ENCODE measurements at places on chromosomes 12 and 14.
A peak's percentile ranks its signal among the peaks of the same experiment; 100 is the strongest.

DNA sequence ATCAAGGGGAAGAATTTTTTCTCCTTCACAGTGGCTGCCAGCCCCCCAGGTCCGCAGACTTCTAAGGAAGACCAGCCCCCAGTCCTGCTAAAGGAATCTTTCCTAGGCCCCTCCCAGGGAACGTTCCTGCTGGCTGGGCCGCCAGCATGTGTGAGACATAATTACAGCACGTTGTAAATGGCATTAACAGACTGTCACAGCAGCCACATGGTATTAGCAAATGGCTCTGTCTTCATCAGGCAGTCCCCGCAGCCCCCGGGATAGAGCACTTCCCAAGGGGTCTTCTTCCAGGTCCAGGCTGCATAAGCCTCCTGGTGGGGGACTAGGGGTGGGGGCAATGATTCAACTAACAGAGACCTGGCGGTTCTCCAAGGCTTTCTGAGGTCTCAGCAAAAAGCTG is 34.9 kb upstream of the FAM222A start:
- DNase-seq = no peak

- DNase-seq = peak; percentile 77
Observed at GRCh38 chr12:121916719-121917118, 1.7 kb upstream of the CFAP251 start.

GRCh38 chr12:1881936-1882335 is 36.5 kb downstream of the CACNA2D4 start:
- DNase-seq = no peak

GRCh38 chr12:14167005-14167628 is 185.7 kb upstream of the GRIN2B start:
- peak; percentile 78 for DNase-seq

DNA sequence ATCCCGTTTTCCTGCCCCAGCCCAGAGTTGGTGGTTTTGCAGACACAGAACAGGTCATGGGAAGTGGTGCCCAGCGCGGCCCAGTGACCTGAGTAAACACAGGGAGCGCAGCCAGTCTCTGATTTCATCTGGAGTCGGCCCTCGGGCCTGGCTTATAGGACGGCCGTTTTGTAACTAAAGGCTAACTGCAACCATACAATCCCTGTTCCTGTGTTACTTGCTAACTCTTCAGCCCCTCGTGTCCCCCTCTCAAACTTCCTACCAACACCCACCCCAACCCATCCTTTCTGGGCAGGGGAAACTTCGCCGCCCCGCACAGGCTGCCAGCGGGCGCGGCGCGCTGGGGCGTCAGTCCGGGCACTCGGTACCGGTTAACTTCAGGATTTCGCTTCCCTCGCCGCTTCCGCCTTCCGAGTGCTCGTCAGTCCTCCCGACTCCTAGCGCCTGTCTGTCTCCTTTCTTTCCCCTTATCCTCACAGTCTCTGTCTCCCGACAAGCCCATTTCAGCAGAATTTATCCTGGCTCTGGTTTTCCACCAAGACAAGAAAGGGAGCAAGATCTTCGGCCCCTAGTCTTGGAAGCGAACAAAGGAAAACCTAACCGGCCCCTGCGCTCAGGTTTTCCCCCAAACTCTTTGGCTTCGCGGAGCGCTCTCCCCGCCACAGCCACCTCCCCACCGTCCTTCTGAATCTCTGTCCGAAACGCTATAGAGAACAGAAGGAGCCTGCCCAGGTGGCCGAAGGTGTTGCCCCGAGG is 2.0 kb downstream of the SIX1 start:
- DNase-seq = peak; percentile 77

- peak; percentile 8 for DNase-seq
Observed at GRCh38 chr14:44369401-44370123, 137.5 kb downstream of the FSCB start.

DNA sequence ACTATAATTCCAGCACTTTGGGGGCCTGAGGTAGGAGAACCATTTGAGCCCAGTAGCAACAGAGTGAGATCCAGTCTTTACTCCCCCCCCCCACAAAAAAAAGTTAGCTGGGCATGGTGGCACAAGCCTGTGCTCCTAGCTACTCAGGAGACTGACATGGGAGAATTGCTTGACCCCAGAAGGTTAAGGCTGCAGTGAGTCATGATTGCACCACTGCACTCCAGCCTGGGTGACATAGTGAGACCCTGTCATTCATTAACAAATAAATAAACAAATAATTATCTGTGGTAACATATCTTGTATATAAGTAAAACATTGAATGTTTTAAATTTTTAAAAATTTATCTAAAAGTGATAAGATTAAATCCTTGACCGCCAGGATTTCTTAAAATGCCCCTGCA is 4.8 kb downstream of the ENTPD5 start:
- no peak for DNase-seq

- DNase-seq = no peak
Observed at GRCh38 chr12:32265951-32266350, 133.4 kb upstream of the FGD4 start.

GRCh38 chr12:66441905-66442559 is 139.7 kb downstream of the HELB start:
- DNase-seq = no peak

DNA sequence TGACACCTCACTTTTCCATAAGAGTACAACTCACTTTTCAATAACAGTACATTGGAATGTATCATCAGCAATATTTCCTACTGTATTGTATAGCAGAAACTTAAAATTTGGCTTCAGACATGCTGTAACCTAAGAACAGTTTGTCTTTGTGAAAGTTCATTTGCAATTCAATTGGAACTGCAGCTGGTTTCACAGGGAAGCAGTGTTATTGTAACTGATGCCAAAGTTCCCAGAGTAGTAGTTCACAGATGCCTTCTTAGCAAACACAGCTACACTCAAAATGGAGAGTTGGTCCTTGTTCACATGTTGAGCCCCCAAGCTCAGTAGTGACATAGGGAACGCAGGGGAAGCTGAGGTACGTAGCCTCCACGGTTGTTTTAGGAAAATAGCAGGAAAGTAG is 23.3 kb downstream of the PPP1R36 start:
- peak; percentile 52 for DNase-seq

DNA sequence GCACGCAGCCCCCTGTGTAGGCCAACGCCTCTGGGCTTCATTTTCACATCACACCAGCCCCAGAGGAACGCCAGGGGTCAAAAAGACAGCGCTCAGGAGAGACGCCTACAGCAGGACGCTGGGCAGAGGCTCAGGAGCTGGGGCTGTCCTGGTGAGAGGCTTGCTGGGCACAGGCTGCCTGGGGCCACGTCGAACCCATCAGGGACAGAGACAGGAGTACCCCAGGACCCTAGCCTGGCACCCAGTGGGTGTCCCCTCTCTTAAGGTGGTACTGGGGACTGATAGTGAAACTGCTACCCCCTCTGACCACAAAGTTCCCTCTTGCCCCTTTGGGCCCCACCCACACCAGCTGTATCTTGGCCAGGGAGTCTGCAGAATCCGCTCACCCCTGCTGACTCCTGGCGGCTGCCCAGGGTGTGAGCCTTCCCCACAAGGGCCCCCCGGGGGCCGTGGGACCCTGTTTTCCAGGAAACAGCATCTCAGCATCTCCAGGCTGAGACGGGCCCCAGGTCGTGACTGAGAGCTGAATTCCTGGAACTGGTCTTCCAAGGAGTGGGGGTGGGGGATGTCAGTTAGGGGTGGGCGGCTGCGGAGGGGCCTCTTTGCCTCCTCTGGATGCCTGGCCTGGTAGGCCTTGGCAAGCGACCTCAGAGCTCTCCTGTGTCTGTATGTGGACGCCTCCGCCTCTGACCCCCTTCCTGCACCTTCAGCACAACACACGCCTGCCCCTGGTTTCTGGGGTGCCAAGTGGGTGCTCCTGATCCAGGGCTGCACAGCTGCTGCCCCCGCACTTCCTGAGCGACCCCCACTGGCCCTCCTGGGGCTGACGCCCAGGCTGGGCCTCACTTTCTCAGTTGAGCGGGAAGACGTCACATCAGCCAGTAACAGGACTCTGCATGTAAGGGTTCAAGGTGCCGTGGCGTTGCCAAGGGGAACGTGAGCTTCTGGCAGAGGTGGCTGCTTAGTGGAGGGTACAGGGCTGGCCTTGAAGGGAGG is 321.9 kb upstream of the RTL1 start:
- peak; percentile 51 for DNase-seq

- DNase-seq = no peak
Observed at GRCh38 chr12:65364046-65364445, 85.6 kb downstream of the MSRB3 start.

- DNase-seq = no peak
Observed at GRCh38 chr12:54879150-54879549, 24.8 kb downstream of the MUCL1 start.

DNA sequence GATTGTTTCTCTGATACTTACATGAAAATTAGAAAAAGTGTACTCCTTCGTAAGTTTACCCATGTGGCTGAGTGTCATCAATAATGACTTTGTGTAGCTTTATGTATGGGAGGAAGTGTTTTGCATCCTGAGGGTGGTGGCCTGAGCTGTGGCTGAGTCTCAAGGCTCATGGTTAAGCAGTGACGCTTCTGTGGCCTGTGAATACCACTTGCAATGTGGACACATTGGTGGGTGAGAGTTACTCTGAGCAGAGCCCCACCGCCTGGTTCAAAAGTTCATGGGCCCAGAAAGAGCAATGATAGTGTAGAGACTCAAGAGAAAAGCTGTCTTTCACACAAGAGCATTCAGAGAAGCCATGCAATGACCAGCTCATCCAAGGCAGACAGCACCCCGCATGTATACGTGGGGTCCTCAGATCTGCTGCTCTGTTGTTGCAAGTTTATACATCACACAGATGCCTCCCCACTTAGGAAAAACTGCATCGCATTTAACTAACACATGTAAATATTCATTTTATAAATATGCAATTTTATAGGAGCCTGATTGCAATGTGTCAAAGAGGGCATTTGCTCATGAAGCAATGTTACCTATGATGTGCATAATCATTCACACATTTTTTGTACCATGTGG is 55.1 kb upstream of the FRMD6 start:
- DNase-seq = no peak

DNA sequence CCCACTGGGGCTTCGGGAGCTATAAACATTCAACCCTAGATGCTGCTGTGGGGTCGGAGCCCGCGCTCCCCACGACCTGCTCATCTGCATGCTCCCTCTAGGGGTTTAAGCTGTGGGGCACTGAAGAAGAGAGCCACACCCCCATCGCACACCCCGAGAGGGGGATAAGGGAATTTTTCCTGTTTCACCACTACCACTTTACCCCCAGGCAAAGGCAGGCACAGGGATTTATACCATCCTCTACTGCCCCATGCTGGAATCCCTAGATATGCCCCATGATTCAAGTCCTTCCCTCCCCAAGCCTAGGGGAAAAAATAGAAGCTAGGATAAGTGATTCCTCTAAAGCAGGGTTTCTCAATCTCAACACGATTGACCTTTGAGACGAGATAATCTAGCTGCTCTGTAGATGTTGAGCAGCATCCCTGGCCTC is 59.9 kb upstream of the CCDC60 start:
- peak; percentile 27 for DNase-seq

GRCh38 chr12:71704920-71705319 is 19.0 kb downstream of the TMEM19 start:
- DNase-seq = no peak

- no peak for DNase-seq
Observed at GRCh38 chr12:124919521-124920352, 5.3 kb upstream of the UBC start.

Measured in H7 (cell line).